ENCODE measurements at places on chromosomes 3 and 15.

DNA sequence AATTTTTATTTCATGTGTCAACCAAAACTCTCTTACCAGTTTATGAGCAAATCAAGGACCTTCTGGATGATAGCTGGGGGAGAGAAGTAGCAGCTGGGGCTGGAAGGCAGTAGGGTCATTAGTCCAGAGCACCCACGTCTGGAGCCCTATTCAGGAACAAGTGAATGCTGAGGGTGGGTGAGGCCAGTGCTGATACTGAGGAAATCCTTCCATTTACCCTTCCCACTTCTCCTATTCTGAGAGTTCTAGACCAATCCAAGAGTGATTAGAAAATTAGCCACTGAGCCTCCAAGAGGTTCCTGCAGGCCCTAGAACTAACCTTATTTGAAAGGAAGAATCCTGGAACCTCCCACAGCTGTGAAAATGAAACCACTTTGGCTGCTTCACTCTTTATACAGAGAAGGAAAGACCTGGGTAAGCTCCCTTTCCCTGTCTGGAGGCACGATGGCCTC is 46.2 kb upstream of the VILL start:
- DNase-seq = no peak

GRCh38 chr3:171690281-171690680 is 120.0 kb downstream of the PLD1 start:
- DNase-seq = no peak

DNA sequence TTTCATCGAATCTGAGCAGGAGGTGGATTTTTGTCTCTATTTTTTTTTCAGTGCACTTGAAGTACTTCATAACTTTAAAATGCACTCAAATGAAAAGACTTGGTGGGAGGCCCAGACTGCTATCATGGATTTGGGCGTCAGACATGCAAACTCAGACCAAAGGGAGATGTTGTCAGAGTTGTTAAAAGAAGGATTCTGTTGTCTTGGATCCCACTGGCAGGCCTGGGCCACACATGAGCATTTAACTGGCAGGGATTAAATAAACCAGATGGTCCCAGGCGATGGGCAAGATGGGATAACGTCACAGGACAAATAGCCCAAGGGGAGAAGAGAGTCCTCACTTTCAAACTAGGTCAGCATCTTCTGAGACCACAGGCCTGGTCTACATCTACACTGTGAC is 15.4 kb downstream of the RTP1 start:
- no peak for DNase-seq

- no peak for DNase-seq
Observed at GRCh38 chr15:85771781-85772445, 22.8 kb downstream of the KLHL25 start.

- no peak for DNase-seq
Observed at GRCh38 chr3:87047852-87048251, 56.9 kb upstream of the VGLL3 start.

GRCh38 chr3:188516515-188516914 is 362.6 kb downstream of the LPP start:
- DNase-seq = no peak

DNA sequence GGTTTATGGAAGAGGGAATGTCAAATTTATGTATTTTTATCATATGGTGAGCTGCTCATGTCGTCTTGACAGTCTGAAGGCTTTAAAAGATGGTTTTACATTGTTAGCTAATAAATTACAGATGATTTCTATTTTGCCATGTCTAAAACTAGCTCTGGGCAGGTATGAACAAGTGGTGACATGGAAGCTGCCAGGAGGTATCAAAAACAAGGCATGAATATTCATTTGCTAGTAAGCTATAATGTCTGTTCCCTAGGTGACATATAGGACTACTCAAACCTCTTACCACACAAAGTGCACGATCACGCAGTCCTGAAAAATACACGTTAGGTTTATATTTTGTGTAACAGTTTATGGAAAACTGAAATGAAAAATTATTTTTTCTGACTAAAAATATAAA is 34.8 kb downstream of the ST3GAL6 start:
- no peak for DNase-seq

GRCh38 chr3:195085356-195086130 is 185.4 kb downstream of the XXYLT1 start:
- no peak for DNase-seq

GRCh38 chr3:60294181-60294580 is 957.1 kb downstream of the FHIT start:
- no peak for DNase-seq

GRCh38 chr3:161203485-161204098 is 17.5 kb upstream of the NMD3 start:
- DNase-seq = no peak

DNA sequence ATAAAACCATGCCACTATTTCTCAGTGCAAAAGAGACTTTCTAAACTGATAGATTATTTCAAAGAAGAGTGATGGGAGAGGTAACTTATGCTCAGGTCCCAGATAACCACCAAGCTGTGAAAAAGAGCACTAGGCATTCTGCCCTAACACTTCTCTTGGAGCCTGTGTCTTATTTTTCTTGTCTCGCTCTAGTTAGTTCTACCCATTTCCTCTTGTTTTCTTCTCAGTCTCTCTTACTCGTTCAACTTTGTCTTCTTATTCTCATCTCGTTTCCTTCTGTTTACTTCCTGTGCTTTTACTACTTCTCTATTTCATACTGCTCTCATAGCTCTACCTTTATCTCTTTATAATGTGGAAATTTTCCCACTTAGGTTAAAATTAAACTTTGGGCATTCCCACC is 91.8 kb upstream of the CGNL1 start:
- DNase-seq = no peak

DNA sequence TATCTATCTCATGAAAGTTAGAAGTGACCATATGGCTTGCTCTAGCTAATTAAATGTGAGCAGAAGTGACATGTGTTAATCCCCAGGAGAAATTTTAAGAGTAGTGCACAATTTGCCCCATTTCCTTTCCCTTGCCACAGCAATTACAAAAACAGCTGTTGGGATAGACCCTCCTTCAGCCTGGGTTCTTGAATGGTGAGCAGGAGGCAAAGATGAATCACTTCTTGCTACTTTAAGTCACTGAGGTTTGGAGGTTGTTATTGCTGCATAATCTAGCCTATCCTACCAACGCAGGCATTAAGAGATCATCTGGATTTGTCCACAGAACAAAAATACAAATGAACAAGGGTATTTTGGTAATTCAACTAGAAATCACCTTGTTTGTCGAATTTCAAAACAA is 51.7 kb upstream of the CAPN7 start:
- no peak for DNase-seq

DNA sequence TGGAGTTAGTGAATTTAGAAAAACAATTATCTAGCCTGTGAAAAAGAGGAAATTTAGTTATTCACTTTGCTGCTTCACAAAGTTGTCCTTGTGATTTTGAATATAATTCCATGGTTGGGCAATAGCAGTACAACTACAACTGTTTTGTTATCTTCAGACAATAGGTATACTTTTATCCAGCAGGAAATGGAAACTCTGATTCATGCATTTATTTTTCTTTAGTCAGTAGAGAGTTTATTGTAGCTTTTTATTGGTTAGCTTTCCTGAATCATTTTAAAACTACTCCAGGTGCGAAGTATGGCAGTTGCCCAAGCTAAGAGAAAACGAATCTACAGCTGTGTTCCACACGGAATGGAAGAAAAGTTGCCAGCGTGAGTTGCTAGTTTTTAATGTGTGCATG is 80.3 kb downstream of the TM4SF4 start:
- DNase-seq = no peak

GRCh38 chr3:133472889-133473288 is 73.0 kb downstream of the BFSP2 start:
- no peak for DNase-seq

GRCh38 chr3:134327594-134327975 is 46.7 kb downstream of the AMOTL2 start:
- DNase-seq = no peak

DNA sequence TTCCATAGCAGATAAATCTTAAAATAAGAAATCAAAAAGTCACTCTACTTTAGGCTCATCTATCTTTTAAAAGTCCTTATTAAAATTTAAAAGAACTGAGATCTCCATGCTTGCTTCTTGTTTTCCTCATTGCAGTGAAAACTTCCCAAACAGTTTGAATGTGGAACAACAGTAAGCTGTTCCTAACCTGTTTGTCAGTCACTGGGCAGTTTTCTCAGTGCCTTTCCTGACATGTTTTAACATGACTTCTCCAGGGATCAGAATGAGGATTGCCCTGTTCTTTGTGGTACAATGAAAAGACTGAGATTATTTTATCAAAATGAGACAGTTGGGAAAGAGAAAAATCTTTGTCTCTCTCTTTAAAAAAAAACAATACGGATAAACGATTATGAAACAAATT is 774 bp downstream of the GPR87 start:
- DNase-seq = no peak

- no peak for DNase-seq
Observed at GRCh38 chr15:74955017-74955416, 1.6 kb downstream of the RPP25 start.

GRCh38 chr3:112875561-112875960 is 28.9 kb upstream of the CD200R1L start:
- DNase-seq = no peak

- no peak for DNase-seq
Observed at GRCh38 chr3:164224126-164224525, 854.2 kb downstream of the SI start.

GRCh38 chr15:48472756-48473155 is 141.5 kb downstream of the DUT start:
- DNase-seq = no peak

GRCh38 chr15:51759557-51760070 is 8.2 kb downstream of the TMOD2 start:
- no peak for DNase-seq

DNA sequence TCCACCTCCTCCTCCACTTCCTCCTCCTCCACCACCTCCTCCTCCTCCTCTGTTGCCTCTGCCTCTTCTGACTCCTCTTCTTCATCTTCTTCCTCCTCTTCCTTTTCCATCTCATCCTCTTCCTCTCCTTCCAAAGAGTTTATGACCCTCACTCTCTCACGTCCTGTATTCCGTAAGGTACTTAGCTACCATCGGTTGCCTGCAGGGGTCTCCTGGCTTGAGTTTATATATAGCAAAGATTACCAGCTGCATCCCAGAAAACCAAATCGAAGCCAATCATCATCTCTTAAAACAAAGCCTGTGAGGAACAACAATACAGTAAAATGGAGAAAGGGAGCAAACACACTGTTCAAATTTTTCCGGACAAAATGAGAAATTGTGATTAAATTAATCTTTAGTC is 317.4 kb downstream of the C3orf38 start:
- DNase-seq = no peak

- peak; percentile 61 for DNase-seq
Observed at GRCh38 chr15:90650117-90650955, 66.8 kb upstream of the BLM start.
